Germinal center (tissue), 1 donor: ENCODE measurements at places on chromosomes 6 and 20.
A peak's percentile ranks its signal among the peaks of the same experiment; 100 is the strongest.

- DNase-seq, result no peak
Observed at GRCh38 chr20:63566395-63567135, 7.5 kb downstream of the HELZ2 start.

- DNase-seq, result no peak
Observed at GRCh38 chr6:34615574-34616226, 59.6 kb upstream of the SPDEF start.

DNA sequence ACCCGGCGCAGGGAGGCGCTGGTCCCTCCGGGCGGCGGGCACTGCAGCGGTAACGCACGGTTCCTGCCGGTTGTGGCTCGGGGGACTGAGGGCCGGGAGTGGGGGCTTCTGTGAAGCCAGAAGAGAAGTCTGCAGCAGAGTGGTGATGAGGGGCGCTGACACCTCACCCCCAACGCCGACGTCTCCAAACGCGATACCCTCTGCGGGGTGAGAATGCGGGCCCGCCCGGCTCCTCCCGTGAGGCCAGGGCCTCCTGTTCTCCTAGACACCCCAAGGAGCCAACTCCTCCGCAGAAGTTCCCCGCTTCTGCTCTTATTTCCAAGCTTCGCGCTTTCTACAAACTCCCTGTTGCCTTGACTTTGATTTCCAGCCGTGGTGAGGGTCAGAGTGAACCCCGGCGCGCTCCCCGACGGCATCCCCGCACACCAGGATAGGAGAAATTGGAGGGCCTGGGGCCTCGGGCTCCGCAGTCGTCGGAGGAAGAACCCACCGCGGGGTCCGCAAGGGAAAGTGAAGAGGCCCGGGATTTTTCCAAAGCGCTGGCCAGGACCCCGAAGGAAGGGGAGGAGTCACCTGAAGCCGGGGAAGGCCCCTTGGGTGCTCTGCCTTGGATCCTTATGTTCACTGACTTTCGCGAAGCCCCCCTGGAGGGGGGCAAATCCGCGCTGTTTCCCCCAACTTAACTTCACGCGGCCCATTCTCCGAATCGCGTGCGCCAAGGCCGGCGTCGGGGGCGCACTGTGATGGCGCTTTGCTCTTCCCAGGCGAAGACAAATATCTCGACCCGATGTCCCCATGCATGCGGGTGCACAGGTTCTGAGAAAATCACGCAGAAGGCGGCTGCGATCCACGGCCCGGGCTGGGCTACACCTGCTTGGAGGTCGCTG, 3.1 kb upstream of the INSM1 start:
- no peak for DNase-seq

DNA sequence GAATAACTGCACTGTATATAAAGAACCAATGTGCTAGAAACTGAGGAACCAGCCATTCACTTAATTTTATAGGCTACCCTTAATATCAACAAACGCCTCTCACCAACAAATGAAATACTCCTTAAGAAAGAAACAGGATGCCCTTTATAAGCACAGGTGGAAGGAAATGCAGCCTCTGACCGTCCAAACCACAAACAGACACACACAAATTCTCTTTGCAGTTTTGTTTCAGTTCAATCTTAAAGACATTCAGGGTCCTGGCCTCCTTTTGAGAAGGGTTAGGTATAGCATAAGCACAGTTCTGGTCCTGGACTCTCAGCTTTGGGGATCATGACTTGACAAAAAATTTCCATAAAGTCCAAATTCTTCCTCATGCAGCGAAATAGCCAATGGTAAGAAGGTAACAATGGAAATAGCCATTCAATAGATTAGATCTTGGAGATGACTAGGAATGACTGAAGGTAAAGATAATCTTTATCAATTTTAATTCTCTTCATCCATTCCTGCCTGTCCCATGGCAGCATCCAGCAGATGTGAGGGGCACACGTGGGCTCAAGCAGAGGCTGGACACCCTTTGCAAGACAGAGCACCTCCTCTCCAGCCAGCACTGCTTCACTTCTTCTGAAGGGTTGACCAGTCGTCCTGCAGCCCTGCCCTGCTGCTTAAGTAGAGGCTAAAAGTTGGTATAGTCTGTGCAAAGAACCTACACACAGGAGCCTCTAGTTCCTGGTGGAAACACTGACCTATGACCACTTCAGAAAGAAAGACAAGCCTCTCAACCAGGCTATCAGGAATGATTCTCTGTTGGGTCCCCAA, 123.9 kb downstream of the CD83 start:
- no peak for DNase-seq

- peak; percentile 33 for DNase-seq
Observed at GRCh38 chr20:44702776-44703175, 12.4 kb upstream of the CCN5 start.

GRCh38 chr20:1323256-1323655, 5.7 kb downstream of the SDCBP2 start:
- no peak for DNase-seq

DNA sequence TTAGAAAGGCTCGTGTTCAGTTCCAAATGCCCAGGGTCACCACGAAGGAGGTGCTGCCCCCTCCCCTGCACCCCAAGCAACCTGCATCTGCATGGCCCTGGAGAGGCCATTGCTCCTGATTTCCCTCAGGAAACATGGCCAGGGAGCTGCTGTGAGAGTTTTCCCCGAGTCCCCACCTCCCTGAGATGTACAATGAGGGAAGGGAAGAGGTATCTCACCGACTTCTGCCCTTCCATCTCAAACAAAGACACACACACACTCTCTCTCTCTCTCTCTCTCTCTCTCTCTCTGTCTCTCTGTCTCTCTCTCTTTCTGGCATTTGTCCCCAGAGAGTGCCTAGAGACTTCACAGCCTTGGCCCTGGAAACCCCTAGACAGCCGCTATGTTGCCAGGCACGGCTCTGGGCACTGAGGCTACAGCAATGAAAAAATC, 120.4 kb downstream of the MRPL14 start:
- DNase-seq, result no peak

- DNase-seq, result no peak
Observed at GRCh38 chr6:121619987-121620740, 184.7 kb downstream of the GJA1 start.

DNA sequence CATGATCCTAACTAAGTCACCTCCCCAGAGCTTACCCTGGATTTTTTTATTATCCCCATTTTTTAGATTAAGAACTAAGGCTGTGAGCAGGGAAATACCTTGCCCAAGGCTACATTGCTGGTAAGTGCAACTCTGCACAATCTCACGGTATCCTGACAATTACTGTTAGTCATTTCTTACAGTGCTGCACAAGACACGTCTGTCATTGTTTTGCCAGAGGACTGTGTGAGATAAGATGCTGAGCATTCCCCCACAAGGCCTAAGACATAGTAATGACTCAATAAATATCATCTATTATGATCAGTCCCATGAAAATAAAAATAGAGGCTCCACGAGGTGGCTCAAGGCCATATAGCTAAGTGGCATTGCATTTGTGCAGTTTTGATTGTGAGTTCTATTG, 21.0 kb downstream of the PFDN4 start:
- no peak for DNase-seq

DNA sequence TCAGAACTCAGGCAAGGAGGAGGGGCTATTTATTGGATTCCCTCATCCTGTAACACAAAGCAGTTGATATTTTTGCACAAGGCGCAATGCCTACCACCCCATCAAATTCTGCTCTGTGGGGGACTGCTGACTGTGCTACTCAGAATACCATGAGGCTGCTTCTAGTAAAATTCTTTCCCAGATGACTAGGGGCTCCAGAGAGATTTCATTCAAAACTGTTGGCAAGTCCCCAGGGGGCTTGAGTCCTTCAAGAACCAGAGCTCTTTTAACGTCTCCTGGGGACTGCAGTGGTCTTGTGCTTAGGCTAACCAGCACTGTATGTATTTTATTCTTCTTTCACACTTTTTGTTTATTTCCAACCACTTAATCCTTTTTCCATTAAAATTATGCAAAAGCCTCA, 365.9 kb upstream of the AGPAT4 start:
- no peak for DNase-seq

- DNase-seq, result peak; percentile 18
Observed at GRCh38 chr6:159729598-159730331, 2.5 kb downstream of the WTAP start.

GRCh38 chr6:8743170-8743745, 307.9 kb upstream of the SLC35B3 start:
- DNase-seq, result no peak
